ENCODE measurements at places on chromosomes 3 and 15.

GRCh38 chr15:40563426-40563825, 1.4 kb downstream of the CCDC32 start:
- DNase-seq, result no peak

DNA sequence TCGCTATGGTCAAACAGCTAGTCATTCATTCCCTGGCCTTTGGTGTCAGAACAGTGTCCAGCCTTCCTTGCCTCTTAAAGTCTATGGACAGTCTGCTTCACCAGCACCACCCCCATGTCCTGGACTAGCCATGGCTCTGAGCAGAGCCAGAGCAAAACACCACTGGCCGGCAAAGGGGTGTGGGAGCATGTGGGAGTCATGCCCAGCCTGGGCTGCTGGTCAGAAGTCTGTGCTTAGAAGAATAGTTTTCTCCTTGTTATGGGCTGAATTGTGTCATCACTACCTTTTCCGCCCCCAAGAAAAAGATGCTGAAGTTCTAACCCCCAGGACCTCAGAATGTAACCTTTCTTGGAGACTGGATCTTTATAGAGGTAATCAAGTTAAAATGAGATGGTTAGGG, 132.9 kb upstream of the LPP start:
- no peak for DNase-seq

DNA sequence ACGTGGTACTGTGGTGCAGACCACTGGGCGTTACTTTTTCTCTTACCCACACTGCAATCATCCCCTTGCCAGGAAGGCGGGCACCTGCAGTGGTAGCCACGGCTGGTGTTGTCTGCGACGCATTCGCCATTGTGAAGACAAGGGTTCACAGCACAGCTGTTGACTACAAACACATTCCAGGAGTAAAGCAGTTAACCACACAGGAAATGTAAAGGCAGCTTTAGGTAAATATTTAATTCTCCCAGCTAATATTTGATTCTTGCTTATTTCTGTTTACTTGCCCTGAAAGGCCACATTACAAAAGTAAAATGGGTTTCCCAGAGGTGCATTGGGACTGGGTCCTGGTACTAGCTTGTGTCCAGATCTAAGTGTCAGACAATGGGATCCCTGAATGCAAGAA, 45.4 kb downstream of the HEG1 start:
- no peak for DNase-seq

- no peak for DNase-seq
Observed at GRCh38 chr3:155392138-155392537, 98.7 kb upstream of the STRIT1 start.

DNA sequence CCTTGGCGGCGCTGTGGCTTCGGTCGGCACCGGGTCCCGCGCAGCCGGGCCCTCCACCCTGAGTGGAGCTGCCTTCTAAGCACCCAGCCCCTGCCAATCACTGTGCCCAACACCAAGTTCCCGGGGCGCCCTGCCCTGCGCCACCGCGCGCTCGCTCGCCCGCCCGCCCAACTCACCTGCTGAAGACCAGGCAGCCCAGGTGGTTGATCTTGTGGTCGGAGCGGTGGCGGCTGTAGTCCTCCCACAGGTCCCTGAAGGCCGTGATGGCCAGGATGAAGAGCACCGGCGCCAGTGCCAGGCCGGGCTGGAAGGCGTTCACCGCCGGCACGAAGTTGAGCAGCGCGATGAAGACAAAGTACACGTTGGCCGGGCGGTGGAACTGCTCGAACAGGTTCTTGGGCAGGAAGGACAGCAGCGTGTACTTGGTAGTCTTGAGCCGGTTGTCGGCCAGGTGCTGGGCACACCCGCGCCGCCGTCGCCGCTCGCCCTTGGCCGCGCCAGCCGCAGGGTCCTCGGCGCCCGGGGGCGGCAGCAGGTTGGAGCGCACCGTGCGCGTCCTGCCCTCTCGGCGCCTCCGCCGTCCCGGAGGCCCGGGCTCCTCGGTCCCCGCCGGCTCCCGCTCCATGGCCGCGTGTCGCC, 536 bp downstream of the ATP10A start:
- peak; percentile 33 for DNase-seq

DNA sequence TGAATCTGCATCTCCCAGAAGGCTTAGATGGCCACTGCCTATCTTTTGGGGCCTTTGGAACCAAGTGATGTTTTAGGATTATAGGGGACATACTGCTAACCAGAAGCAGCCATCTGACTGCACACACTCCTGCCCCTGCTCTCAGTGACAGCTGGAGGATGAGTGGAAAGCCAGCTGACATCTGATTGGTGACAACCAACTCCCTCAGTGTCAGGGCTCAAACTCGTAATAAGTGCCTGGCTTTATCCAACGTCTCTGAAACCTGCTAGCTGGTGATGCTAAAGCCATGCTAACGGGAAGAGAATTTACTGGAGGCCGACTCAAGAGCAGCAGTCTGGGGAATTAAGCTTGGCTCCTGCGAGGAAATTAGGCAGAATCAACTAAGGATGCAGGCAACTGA, 35.1 kb downstream of the KY start:
- no peak for DNase-seq

- DNase-seq, result no peak
Observed at GRCh38 chr3:12165909-12166308, 7.2 kb upstream of the TIMP4 start.

- DNase-seq, result no peak
Observed at GRCh38 chr3:121863801-121864200, 28.8 kb downstream of the EAF2 start.

GRCh38 chr15:23760024-23760423, 72.9 kb upstream of the NDN start:
- no peak for DNase-seq

DNA sequence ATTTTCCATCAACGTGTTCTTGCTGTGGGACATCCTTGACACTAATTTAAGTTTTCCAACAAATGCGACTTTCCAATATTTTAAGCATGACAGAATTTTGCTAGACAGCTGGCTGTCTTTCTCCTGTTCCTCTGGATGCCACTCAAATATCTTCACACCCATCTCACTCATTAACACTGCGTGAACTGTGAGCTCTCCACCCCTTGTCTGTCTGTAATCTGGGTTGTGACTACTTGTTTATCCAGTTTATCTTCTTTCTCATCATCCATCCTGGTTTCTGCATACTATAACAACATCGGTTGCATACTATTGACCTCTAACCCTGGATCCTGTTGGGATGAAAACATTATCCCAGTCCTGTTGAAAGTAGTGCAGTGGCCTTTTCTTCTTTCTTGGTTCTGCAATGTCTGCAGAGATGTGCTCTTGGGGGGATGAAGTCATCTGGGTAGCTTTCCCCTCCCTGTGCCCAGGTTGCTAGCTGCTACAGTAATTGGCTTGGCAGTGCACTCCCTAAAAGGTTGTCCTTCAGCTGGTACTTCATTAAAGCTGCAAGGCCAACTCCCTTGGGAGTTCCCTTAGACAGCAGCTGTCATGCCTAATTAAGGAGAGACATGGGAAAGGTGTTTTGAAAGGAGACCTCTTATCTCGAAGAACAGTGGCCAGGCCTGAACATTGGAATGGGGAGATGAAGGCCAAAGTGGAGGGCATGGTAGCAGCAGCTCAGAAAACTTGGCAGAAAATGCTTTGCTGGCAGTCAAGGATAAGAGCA, 24.7 kb downstream of the KAT2B start:
- no peak for DNase-seq

DNA sequence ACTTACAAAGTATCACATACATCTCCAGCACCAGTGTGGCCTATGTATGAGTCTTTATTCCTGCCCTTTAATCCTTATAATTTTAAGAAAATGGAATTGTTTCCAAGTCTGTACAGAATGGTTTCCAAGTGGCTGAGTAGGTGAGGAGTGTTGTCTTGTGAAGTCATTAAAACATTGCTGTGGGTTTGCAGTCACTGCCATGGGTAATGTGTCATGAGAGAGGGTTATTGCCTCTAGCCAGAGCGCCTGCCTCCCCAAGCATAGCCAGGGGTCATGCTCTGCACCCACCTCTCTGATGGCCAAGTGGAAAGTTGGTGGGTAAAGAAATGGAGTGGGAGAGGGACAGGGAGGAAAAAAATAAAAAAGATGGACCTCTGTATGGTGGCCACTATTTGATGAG, 25.3 kb downstream of the TRAK1 start:
- no peak for DNase-seq

DNA sequence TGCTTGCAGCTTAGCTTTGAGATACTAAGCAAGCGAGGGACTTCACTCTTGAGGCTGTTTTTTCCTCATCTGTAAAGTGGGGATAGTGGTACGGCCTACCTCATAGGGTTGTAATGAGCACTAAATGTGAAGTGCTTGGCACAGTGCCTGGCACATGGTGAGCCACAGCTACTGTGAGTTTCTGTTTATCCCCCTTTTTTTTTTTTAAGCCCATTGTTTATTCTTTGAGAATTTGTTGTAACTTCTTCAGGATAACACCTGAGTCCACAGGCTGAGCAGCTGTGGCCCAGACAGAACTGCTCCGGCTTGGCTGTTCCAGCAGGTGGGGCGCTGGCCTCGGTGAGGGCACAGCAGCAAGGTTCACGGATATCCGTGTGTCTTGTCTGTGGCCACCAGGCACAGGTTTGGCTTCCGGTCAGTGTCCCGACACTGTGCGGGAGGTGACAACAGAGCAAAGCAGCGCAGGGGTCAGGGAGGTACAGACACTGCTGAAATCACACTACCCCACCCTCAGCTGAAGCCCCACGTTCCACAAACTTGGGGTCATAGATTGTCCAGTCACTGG, 7.3 kb upstream of the ISG20 start:
- no peak for DNase-seq

DNA sequence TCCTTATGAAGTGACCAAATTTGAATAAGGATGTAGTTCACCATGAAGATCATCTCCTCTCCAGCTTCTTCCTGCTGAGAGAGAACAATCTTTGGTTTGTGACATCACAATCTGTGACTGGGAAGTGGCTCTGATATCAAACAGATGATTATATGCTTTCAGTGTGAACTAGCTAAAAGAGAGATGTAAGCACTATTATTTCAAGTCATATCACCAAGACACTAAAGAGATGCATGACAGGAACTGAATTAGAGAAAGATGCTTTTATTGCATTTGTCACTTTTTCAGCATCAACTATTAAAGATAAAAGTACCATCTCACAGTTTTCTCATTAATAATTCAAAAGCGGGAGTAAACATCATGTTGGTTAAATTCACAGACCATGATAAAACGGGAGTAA, 3.5 kb downstream of the CHRM5 start:
- no peak for DNase-seq

- no peak for DNase-seq
Observed at GRCh38 chr3:149252272-149252671, 30.6 kb upstream of the CP start.

- DNase-seq, result peak; percentile 30
Observed at GRCh38 chr15:89912674-89913396, at the start of gene ARPIN. Gene ARPIN, minus strand, starts transcription at chr15:89912952. Its CDS starts 117 bp downstream, at chr15:89912835.

GRCh38 chr3:113129168-113129567, 82.2 kb upstream of the BOC start:
- no peak for DNase-seq

GRCh38 chr3:167785790-167786189, 50.3 kb downstream of the SERPINI1 start:
- no peak for DNase-seq

DNA sequence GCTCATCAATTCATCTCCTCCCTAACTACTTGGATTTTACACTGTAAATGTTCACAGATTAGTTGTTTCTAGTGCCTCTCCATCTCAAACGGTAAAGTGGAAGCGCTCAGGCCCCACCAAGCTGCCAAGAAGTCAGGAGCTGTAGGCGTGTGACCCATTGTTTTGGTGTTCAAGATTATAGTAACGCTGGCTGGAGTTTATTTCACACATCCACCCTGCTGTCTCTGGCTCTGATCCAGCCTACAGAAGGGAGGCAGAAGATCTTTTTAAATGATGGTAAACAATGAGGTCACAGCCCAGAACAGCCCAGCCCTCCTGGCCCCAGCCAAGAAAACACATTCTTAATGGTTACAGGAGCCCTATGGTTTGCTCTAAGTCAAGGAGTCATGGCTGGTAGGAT, 25.7 kb upstream of the GALNT15 start:
- peak; percentile 94 for DNase-seq

- DNase-seq, result no peak
Observed at GRCh38 chr15:59646277-59646676, 11.0 kb downstream of the GTF2A2 start.

DNA sequence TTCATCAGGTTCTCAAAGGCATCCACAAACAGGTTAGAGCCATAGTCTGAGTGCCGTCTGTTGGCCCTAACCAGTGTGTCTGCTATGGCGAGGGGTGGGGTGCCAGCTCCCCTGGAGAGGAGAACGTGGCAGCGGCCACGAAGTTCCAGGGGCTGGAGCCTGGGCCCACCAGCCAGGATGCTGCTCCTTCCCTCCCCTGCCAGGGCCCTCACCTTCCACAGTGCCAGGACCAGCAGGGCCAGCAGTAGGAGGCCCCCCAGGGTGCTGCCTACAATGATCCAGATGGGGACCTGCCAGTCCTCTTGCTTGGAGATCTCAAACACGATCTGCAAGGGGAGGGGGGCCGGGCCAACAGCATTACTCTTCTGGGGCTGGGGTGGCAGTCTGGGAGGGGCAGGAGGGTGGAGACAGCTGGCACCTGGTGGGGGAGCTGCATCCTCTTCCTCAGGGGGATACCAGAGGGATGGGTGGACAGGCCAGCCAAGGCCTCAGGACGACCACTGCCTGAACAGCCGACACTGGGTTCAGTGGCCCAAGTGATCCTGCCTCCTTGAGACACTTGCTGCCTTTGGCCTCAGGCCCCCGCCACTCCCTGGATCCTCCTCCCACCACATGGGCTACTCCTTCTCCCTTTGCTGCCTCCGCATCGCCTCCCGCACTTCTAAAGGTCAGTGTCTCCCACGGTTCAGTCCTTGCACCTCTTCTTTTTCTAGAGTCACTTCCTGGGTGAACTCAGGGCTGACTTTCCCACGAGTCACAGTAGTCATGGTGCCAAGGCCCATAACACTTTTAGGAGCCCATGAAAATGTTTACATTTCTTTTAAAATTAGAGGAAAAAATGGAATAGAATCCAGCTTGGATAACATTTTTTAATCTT, 26.3 kb downstream of the FEM1B start:
- DNase-seq, result no peak

DNA sequence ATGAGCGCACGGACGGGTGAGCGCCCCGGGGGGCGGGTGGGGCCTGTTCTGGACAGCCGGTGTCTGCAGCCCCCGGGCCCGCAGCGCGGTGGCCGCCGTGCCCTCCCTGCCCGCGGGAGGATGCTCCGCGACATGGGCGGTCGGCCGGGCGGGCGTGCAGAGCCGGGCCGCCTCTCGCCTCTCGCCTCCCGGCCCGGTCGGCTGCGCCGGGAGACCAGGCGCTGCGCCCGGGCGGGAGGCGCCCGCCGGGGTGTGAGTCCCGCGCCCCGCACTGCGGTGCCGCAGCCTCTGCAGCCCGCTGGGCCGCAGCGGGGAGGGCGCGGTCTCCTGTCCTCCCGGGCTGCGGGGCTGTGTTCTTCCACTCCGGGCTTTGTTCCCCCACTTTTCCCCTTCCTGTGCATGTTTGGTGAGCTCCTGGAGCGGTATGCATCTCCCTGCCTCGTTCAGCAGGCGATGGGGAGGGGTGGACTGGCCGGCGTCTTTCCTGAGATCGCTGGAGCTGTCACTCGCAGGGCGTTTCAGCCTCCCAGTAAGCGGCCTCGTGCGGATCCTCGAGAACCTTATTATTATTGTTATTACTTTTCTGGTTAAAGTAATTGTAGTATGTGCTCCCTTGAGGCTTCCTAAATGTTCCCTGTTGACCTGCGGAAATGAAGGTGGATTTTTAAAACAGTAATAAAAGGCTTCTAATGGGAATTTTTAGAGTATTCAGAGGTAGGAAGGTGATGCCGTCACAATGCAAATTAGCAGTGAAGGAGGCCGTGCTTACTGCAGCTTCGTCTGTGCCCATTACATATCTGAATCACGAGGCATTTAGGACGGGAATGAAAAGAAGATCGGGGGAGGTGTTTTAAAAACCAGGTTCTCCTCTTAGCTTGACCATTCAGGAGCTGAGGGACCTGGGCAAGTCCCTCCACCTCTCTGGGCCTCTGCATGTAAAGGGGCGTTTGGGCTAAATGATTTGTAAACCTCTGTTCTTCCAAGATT, 593 bp downstream of the TMOD2 start:
- DNase-seq, result peak; percentile 31
